ENCODE measurements at places on chromosomes 16 and 17. TPM values are rescaled to one million over a fixed set of nuclear protein-coding genes. Genes with fewer than 3 reads are reported as not detected.
A peak's percentile ranks its signal among the peaks of the same experiment; 100 is the strongest.

GRCh38 chr16:70331588-70332358 is 14.9 kb upstream of the DDX19A start:
- DNase-seq = no peak
- no peaks in the 10 kb centered on the region for H3K4me1 ChIP-seq
- H3K27ac ChIP-seq = no peak overlapping the region

DNA sequence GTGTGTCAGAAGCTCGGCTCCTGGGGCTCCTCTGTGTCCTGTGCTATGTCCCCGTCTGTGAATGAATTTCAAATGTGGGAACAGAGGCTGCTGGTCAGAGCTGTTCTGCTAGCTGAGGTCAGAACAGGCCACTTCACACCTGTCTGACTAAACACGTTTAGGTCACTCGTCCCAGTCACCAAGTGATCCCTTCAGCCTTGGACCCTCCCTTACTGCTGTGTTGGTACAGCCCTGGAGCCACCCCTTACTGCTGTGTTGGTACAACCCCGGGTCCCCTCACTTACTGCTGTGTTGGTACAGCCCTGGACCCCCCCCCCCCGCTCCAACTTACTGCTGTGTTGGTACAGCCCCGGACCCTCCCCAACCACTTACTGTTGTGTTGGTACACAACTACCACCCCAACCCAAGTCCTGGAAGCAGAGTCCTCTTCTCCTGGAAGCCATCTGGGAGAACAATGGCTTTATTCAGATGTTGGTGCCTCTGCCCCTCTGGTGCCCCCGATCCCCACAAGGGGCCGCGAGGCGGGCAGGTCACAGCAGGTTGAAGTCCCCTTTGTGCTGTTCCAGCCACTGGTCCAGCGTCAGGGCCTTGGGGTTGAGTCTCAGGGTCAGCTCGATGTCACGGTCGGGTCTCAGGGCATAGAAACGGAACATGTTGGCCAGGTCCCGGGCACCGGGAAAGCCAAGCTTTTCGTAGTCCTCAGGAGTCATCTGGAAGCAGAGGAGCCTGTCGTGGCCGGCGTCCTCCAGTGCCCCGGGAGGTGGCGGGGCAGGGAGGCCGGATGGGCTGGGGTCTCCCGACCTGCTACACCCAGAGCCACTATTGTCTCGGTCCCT is 13.0 kb downstream of the NMRAL1 start:
- H3K4me1 ChIP-seq = no peaks in the 10 kb centered on the region
- H3K27me3 ChIP-seq = no peaks in the 10 kb centered on the region
- peaks cover 12% of the 10 kb centered on the region for H3K36me3 ChIP-seq
- DNase-seq = no peak

GRCh38 chr17:47102914-47103313 is 86.2 kb downstream of the CDC27 start:
- no peak overlapping the region for H3K4me3 ChIP-seq
- no peaks in the 10 kb centered on the region for H3K36me3 ChIP-seq
- no peaks in the 10 kb centered on the region for H3K4me1 ChIP-seq

DNA sequence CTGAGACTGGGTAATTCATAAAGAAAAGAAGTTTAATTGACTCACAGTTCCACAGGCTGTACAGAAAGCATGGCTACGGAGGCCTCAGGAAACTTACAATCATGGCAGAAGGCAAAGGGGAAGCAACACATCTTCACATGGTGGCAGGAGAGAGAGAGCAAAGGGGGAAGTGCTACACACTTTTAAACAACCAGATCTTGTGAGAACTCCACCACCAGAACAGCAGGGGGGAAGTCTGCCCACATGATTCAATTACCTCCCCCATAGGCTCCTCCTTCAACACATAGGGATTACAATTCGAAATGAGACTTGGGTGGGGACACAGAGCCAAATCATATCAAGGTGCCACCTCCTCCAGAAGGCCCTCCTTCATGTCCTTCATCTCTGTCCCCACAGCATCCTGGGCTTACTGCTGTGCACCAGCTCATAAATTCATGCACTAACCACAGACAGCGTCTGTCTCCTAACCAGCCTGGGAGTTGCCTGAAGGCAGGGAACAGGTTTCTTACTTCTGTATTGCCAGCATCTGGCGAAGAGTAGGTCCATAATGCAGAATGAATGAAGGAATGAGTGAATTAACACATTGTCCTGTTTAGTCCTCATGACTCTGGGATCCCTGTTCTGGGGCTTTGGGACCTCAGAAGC is 74.4 kb downstream of the WSB1 start:
- no peaks in the 10 kb centered on the region for H3K36me3 ChIP-seq
- DNase-seq = no peak
- no peaks in the 10 kb centered on the region for H3K27me3 ChIP-seq
- no peak overlapping the region for H3K27ac ChIP-seq
- no peak overlapping the region for H3K4me3 ChIP-seq
- H3K4me1 ChIP-seq = no peaks in the 10 kb centered on the region

DNA sequence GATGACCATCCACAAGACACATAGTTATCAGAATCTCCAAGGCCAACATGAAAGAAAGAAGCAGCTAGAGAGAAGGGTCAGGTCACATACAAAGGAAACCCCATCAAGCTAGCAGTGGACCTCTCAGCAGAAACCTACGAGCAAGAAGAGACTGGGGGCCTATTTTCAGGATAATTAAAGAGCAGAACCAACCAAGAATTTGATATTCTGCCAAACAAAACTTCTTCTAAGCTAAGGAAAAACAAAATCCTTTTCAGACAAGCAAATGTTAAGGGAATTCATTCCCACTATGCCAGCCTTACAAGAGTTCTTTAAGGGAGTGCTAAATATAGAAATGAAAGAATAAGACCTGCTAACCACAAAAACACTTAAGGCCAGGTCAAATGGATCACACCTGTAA is 47.8 kb downstream of the ITFG1 start:
- H3K4me3 ChIP-seq = no peak overlapping the region
- H3K27ac ChIP-seq = no peak overlapping the region
- DNase-seq = no peak
- no peaks in the 10 kb centered on the region for H3K36me3 ChIP-seq
- H3K27me3 ChIP-seq = no peaks in the 10 kb centered on the region
- H3K4me1 ChIP-seq = no peaks in the 10 kb centered on the region

DNA sequence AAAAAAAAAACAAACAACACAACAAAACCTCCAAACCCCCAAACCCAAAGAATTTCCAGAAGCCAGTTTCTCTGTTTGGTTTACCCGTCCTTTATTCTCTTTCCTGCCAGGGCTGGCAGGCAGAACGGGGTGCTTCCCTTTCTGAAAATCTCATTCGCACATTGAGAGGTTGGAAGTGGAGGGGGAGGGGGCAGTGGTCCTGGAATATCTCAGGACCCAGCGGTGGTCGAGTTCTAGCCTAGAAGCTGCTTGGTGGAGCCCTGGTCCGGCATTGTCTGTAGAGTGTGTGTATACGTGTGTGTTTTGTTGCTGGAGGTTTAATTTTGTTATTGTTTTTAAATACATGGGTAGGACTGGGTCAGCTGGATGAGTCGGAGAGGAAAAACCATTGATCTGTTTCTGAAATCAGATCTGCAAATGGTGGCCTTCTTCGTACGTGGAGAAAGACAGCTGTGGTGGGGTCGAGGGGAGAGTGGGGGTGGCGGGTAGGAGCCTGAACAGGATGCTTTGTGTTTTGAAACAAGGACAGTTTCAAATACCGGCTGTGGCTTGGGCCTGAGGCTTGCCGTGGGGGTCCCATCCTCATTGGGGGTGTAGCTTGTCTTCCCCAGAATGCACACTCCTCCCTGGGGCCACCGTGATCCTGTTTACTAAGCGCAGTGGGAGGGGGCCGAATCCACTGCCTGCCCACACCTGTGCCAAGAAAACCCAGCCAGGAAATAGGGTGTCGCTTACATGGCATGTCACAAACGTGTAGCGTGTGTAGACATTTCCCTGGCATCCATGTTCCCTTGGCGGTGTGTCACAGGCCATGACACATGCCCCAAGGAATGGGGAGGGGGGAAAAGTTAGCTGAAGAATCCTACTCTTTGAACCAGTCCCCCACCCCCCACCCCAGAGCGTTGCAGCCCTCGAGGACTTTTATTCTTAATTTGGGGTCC is 1.6 kb downstream of the CMIP start:
- DNase-seq = peak; percentile 72
- H3K4me1 ChIP-seq = peaks cover 8% of the 10 kb centered on the region
- no peaks in the 10 kb centered on the region for H3K27me3 ChIP-seq
- peak overlapping the region; percentile 88 for H3K27ac ChIP-seq

GRCh38 chr17:57838857-57839570 is 10.8 kb downstream of the MRPS23 start:
- H3K4me1 ChIP-seq = peaks cover 2% of the 10 kb centered on the region
- peak overlapping the region; percentile 84 for H3K27ac ChIP-seq
- no peaks in the 10 kb centered on the region for H3K27me3 ChIP-seq
- H3K4me3 ChIP-seq = no peak overlapping the region

GRCh38 chr17:36501963-36502362 is 15.5 kb downstream of the ZNHIT3 start:
- no peaks in the 10 kb centered on the region for H3K36me3 ChIP-seq
- no peak for DNase-seq
- H3K27ac ChIP-seq = no peak overlapping the region
- H3K4me3 ChIP-seq = no peak overlapping the region
- no peaks in the 10 kb centered on the region for H3K4me1 ChIP-seq

- H3K27ac ChIP-seq = no peak overlapping the region
- H3K36me3 ChIP-seq = no peaks in the 10 kb centered on the region
- no peak for DNase-seq
- H3K4me1 ChIP-seq = no peaks in the 10 kb centered on the region
- H3K4me3 ChIP-seq = no peak overlapping the region
These were observed 14.0 kb downstream of the C16orf74 start for GRCh38 chr16:85736921-85737320.

DNA sequence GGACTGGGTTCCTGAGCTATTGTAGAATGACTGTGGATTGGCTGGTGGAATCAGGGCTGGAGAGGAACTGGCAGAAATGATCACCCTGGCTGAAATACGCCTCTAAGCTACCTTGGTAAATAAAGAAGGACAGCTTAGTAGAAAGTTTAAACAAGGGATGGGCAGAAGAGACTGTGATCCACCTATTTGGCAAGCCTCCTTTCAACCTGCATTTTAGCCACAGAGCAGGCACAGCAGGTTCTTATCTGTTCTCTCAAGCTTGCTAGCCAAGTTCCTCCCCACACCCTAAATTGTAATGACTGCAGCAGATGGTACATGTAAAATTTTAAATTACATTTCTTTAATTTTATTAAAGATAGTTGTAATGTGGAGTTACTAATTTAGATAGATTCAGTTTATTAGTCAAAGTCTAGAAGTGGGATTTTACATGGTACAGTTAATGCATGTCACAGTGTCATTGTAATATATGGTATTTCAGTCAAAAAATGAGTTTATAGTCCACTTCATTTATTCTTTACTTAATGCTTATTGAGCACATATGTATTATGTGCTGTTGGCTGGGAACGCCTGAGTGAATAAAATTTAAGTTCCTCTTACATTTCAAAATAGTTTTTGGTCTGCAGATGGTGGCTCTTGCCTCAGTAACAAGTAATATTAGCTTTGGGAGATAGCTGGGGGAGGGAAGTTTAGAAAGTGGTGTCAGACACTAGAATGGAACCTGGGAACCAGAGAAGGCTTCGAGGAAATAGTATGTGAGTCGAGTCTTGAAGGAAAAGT is 11.2 kb downstream of the EPN2 start:
- H3K27me3 ChIP-seq = no peaks in the 10 kb centered on the region
- peak; percentile 91 for DNase-seq
- no peak overlapping the region for H3K4me3 ChIP-seq
- H3K27ac ChIP-seq = peak overlapping the region; percentile 77
- H3K4me1 ChIP-seq = peaks cover 41% of the 10 kb centered on the region

- no peaks in the 10 kb centered on the region for H3K4me1 ChIP-seq
- no peak overlapping the region for H3K4me3 ChIP-seq
- H3K36me3 ChIP-seq = no peaks in the 10 kb centered on the region
- no peak for DNase-seq
These were observed 4.3 kb upstream of the WIPI1 start for GRCh38 chr17:68461589-68461988.

GRCh38 chr16:83110269-83110668 is 483.5 kb downstream of the CDH13 start:
- peaks cover 6% of the 10 kb centered on the region for H3K27me3 ChIP-seq
- H3K4me1 ChIP-seq = no peaks in the 10 kb centered on the region
- no peaks in the 10 kb centered on the region for H3K36me3 ChIP-seq
- no peak overlapping the region for H3K27ac ChIP-seq
- no peak for DNase-seq

- no peak for DNase-seq
- H3K27ac ChIP-seq = no peak overlapping the region
- H3K4me1 ChIP-seq = no peaks in the 10 kb centered on the region
- no peaks in the 10 kb centered on the region for H3K36me3 ChIP-seq
- H3K27me3 ChIP-seq = no peaks in the 10 kb centered on the region
- no peak overlapping the region for H3K4me3 ChIP-seq
These were observed 153.6 kb upstream of the TNRC6C start for GRCh38 chr17:77804796-77805426.

GRCh38 chr16:68408967-68409366 is 39.3 kb downstream of the SMPD3 start:
- H3K4me1 ChIP-seq = no peaks in the 10 kb centered on the region
- H3K36me3 ChIP-seq = no peaks in the 10 kb centered on the region
- no peak overlapping the region for H3K27ac ChIP-seq
- no peak overlapping the region for H3K4me3 ChIP-seq
- DNase-seq = no peak

- no peaks in the 10 kb centered on the region for H3K4me1 ChIP-seq
- H3K27ac ChIP-seq = no peak overlapping the region
- no peak overlapping the region for H3K4me3 ChIP-seq
- no peaks in the 10 kb centered on the region for H3K27me3 ChIP-seq
These were observed 56.2 kb downstream of the PRMT7 start for GRCh38 chr16:68367030-68367429.

DNA sequence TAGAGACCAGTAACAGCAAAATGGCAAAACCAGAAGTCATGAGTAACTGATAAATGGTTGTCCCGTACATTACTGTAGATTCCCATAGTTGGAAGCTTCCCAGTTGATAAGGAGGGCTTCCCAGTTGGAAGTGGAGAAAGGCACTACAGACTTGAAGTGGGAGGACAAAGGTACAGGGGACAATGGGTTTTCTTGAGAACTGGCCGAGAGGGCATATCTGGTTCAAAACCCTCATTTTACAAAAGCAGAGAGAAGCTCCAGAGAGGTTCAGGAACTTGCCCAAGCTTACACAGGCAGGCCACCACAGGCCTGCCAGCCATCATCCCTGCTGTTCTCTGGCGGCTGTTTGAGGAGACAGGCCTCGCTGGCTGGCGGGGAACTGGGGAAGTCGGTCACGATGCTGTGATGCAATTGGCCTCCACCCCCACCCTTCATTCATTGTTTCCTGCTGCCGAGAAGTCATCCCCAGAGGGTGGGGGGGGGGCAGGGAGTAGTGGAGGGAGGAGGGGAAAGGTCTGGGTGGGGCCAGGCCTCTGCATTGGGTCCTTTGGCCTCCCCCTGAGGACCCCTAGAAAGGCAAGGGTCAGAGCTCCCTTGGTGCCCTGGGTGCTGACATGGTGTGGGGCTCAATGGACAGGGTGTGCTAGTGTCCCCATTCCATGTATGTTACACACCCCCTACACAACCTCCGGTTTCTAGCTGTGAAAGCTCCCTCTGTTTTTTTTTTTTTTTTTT is 3.0 kb downstream of the UBALD2 start:
- peak; percentile 73 for DNase-seq
- H3K4me1 ChIP-seq = peaks cover 36% of the 10 kb centered on the region
- H3K27me3 ChIP-seq = no peaks in the 10 kb centered on the region
- peak overlapping the region; percentile 65 for H3K27ac ChIP-seq
- no peaks in the 10 kb centered on the region for H3K36me3 ChIP-seq

The SRCIN1 gene
- 4.8 TPM for total RNA-seq

The CACNA1G gene
- 6.6 TPM for total RNA-seq

The HIGD1B gene
- total RNA-seq = not detected

The COPRS gene
- 125 TPM for total RNA-seq

The CHMP6 gene
- total RNA-seq = 35.3 TPM

The CLEC19A gene
- 0.23 TPM for total RNA-seq

The ITGAL gene
- total RNA-seq = 12.7 TPM
